ENCODE measurements at places on chromosomes 12 and 14. TPM values are rescaled to one million over a fixed set of nuclear protein-coding genes. Genes with fewer than 3 reads are reported as not detected.

Gene TSHR
- polyA plus RNA-seq: 0.81 TPM

Gene GMFB
- not detected for polyA plus RNA-seq

Gene CHGA
- not detected for polyA plus RNA-seq

Gene PRB2
- not detected for polyA plus RNA-seq

Gene TMTC1
- 46.4 TPM for polyA plus RNA-seq

Gene SLC17A8
- polyA plus RNA-seq: 0.22 TPM

GRCh38 chr12:8722286-8722800 lies 24.6 kb downstream of the RIMKLB start:
- no peak for DNase-seq

DNA sequence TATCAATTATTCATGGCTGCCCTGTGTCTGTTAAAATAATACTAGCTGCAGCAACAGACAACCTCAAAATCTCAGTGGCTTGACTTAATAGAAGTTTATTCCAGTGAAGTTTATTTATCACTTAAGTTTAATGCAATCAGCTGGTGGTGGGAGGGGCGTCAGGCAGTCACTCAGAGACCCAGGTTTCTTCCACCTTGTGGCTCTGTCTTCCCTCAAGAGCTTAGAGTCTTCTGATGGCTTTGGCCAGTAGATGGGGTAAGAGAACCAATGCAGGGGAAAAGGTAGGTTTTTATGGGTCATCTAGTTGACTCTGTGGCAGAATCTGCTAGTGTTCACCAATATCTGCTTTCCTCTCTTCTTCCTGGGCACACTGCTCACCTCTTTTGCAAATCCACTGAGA lies 668.9 kb downstream of the AACS start:
- DNase-seq: no peak

GRCh38 chr12:125564753-125565152 lies 499.5 kb downstream of the AACS start:
- no peak for DNase-seq

- DNase-seq: no peak
Observed at GRCh38 chr12:60752589-60752988, 1156.8 kb downstream of the SLC16A7 start.

DNA sequence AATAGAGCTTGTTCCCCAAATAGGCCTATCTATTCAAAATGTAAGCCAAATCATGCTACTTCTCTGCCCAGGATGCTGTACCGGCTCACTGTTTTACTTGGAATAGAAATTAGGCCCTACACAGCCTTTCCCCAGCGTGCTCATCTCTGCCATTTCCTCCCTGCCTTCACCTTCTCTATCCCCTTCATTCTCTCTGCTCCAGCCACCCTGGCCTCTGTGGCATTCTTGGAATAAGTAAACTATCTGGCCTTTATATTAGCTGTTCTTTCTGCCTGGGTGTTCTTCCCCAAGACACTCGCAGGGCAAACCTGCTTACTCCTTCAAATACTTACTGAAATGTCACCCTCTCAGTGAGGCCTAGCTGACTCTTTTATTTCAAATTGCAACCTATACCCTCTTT lies 30.9 kb upstream of the DYRK2 start:
- DNase-seq: no peak

DNA sequence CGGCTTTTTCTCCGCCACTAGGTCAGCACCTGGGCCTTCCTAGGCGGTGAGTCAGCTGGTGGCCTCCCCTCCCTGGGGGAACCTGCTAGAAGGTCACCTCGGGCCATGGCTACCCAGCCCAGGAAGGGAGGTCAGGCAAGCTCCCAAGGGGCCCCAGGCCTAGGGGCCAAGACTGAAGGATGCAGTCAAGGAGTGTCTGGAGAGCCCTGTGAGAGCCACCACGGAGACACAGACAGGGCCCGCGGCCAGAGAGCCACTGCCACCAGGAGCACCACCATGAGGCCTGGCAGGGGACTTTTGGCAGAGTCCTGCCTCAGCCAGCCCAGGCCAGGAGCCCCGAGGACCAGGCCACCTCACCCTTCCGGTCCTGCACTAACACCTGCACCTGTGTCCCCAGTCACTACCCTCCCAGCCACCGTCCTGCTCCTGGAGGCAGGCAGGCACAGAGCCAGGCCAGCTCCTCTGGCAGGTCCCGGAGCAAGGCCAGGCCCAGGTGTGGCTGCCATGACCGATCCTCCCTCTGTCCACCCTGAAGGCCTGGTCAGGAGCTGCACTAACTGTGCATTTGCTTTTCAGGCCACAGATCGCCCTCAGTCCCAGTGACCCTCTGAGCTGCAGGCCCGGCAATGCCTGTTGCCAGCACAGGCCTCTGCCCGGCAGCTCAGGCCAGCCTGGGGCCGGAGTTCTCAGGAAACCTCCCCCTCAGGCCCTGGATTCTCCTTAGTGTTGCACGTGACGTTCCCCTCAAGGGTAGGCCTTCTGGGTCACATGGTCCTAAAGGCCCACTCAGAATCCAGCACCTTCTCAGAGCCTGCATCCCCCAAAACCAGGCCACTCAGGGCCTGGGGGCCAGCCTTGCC lies 6.9 kb downstream of the PHETA1 start:
- DNase-seq: no peak

GRCh38 chr14:81625343-81625742 lies 91.7 kb upstream of the SEL1L start:
- DNase-seq: peak; percentile 21

DNA sequence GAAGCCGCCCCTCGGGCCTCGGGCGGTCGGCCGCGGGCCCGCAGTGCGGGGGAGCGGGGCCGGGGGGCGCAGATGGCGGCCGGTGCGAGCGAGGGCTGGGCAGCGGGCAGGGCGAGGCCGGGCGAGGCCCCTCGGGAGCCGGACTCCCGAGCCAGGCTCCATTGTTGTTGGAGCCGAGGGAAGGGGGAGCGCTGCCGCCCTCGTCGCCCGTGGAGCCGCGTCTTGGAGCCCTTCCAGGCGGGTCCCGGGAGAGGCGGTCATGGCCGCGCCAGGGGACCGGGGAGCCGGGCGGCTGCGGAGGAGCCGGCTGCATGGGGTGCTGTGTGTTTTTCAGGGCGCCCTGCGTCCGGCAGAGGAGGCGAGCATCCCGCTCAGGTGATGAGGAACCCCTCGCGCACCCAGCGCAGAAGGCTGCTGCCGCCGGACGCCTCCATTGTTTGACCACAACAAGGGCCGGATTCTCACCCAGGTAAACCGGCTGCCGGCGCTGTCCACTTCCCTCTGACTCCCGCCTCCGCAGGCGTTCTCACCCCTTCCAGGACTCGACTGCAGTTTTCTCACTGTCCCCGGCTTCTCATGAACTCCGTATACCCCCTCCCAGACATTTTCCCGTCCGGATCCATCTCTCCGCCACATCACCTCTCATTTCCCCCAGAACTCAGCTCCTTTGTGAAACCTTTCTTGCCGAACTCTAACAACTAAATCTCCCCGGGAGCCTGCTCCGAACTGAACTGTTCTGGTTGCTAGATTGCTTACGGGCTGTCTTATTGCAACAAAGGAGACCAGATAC lies 732 bp downstream of the ZNF664 start:
- no peak for DNase-seq

- no peak for DNase-seq
Observed at GRCh38 chr12:94875525-94875924, 128.0 kb downstream of the NDUFA12 start.

- no peak for DNase-seq
Observed at GRCh38 chr12:111368291-111368787, 556 bp downstream of the PHETA1 start.

GRCh38 chr14:50728836-50729235 lies 60.7 kb upstream of the SAV1 start:
- peak; percentile 38 for DNase-seq

DNA sequence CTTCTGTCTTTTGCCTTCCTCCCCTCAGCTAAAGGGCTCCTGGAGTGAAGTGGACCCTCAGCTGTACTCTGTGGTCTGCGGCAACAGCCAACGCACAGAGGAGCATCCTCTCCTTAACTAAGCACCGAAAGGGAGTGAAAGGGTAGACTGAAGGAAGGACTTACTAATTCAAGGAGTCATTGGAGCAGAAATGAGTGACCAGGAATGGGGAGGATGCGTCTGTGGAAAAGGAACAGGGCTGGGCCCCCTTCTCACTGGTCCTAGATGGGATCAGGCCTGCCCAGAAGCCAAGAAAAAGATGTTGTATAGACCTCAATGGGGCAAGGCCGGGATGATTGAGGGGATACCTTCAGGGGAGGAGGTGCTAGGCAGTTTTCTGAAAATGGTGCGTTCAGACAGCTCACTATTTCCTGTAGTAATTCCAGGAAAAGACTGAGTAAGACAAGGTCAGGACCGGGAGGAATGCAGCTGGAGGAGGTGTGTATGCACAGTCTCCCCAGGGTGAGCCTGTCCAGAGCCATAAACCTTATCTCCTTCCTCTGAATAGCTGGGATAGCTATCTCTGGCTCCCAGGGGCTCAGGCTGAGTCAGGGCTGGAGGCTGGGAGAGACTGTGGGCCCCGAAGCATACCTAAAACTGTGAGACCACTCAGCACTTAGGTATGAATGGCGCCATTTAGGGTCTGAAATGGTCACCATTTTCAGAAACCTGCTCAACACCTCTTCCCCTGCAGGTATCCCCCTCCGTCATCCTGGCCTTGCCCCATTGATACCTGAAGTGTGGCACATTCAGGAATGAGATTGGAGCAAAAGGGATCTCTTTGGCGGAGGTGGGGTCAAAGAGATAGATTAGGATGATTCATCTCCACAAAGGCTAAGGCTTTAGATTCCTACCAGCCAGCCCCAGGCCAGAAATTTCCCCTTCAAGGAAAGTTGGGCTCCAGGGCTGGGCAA lies 20.2 kb upstream of the KRT8 start:
- no peak for DNase-seq

DNA sequence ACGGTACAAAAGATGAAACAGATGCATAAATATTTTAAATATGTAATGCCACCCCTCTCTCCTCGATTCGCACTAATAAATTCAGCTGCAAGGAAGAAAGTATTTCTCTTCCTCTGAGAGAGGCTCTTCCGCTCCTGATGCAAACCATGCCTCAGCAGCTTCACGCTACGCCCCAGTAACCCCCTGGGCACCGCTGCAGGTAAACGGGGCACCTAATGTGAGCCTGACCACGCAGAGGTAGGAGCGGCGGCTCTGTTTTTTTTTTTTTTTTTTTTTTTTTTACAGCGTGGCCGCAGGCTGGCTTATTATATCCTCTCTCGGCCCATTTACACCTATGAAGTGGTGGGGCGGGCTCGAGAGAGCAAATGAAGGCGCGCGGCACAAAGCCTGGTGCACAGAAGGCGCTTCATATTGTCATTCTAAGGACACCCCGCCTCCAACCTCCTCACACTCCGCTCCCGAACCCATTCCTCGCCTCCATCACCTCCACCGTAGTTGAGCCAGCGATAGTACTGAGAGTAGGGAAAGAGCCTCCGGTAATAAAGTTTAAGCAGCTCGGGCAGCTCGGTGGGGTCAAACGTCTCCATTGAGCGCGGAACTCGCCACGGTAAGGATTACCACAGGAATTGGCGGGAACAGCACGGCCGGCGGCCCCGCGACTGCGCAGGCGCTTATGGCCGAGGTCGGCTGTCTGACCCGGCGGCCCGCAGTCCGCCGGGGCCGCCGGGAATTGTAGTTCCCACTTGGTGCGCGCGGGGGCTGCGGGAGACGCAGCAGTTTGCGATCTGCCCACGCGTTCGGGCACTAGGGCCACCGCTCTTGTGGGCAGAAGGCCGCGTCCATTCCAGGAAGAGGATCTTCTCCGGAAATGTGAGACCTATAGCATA lies at the start of gene PRIM1:
Gene PRIM1 (minus strand): TSS at position 612 of the 887 bp plus-strand sequence. CDS start 25 bp downstream, at position 587.
- peak; percentile 86 for DNase-seq

DNA sequence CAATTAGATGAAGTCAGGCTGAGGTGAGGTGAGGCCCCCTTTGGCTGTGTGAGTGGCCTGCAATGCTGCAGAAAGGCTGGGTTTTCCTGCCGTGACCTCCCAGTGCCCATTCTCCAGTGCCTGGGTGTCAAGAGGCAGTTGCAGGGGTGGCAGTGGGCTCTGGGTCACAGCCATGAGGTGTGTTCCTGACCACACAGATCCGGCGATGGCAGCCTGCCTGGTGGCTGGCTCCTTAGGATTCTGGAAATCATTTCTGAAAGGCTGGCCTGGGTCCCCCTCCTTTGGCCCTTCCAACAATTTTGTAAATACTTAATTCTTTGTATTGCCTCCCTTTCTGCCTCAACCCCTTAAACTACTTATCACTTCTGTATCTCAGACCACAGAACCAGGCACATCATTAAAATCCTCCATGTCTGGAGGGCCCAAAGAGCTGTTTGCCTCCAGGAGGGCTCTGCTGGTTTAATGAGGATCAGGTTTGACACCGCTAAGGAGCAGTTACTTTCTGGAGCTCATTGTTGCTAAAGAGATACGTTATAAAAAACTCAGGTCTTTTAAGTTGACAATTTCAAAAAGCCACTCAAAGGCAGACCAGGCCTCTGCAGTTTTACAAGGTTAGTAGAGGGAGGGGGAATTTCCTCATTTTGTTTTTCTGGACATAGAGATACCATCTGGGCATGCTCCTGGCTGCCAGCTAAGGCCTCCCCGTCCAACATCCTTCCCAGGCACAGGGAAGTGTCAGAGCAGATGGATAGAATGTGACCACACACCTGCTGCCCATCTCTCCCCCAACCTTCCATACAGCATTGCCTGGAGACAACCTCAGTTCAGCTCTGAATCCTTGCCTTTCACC lies 204.4 kb downstream of the FOXN3 start:
- no peak for DNase-seq

GRCh38 chr14:73842851-73843250 lies 8.8 kb upstream of the PTGR2 start:
- DNase-seq: no peak

Measured in muscle of arm (tissue), 14 donors.